ENCODE measurements at places on chromosomes 7 and 10.

- DNase-seq: no peak
These were observed 120.9 kb upstream of the NAMPT start for GRCh38 chr7:106405697-106406141.

DNA sequence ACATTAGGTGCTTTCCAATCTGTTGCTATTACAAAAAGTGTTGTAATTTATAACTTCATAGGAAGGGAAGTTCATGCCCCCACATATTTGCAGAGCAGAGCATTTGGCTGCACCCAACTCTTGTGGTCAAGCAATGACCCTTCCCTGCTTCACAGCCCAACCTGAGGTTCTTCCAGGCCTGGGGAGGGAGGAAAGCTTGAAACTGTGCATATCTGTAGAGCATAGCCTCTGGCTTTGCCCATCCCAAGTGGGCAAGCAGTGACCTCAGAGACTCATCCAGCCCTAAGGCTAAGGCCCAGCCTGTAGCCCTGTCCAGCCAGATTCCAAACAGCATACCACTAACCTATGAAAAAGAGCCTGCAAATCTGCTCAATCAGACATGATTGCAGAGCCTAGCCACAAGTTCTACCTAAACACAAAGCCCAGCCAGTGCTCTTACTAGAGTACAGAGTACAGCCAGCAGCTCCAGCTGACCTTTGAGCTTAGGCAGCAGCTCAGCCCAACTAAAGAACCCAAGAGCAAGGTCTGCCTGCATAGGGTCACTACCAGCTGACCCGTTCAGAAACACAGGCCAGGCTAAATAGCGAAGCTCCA lies 14.4 kb upstream of the GSTK1 start:
- no peak for DNase-seq

GRCh38 chr7:42100156-42100508 lies 136.9 kb downstream of the GLI3 start:
- DNase-seq: no peak

DNA sequence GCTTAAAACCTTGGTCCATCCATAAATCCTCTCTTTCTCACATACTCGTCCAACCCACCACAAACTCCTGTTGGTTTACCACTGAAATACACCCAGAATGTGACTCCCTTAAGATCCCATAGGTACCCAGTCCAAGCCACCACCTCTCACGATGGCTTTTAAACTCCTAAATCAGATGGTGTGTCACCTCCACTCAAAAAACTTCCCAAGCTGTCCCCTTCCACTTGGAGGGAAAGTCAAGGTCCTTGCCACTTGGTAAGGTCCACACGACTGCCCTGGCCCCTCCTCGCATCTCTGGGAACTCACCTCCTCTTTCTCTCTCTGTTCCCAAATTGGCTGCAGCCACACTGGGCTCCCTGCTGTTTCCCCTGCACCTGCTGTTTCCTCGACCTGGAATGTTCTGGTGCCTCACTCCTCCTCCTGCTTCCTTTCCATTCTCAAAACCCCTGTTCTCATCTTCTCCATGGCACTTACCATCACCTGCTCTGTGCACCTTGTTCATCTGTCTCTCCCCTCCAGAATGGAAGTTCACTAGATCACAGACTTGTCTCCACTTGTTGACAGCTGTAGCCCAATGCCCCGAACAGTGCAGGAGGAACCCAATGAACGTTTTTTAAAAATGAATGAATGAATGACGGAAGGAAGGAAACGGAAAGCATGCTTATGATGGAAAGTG lies 23.0 kb downstream of the ZFAND2A start:
- DNase-seq: no peak

DNA sequence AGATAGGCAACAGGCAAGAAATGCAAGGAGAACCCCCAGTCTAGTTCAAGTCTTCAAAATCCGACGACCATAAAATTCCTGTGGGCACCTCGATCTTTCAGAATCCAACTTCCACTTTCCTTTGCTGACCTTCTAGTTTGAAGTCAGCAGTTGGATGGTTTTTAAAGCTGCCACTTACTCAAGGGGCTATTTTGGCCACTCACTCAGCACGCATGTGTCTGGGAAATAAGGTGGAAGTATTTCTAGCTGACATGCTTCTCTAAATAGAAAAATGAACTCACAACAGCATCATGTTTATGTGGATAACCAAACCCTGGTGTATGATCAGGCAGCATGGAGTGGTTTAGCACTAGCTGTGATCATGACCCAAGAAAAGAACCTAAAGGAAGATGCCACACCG lies at the start of gene NRAP:
TSS of gene NRAP (minus strand) at position 134 of the 400 bp plus-strand sequence. CDS start 159 bp downstream, outside the sequence.
- DNase-seq: no peak

- no peak for DNase-seq
These were observed 7.6 kb downstream of the BPGM start for GRCh38 chr7:134654104-134654775.

DNA sequence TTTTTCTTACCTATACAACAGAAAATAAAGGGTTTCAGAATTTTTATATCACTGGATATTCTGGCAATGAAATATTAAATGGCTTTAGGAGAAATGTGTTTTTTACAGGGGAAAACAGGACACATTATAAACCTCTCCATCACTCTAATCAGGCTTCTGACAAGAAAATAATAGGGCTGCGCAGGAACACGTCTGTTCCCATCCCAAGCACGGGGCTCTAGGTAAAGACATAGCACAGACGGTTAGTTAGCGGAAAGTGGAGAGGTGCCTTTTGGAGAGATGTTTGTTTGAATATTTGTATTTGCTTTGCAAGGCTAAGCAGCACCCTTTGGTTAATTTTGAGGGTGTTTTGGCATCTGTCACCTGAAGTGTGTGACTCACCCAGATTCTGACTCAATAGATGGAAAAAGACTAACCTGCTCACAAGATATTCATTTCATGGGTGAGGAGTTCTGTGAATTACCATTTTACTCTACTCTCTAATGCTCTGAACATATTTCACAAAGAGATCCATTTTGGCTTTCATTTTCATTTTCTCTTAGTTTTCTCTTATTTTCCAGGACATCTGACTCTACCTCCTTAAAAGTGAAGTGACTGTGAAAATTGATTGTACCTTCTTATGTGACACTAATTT lies 174.5 kb upstream of the AKR1E2 start:
- DNase-seq: no peak

GRCh38 chr10:63759335-63759734 lies 238.1 kb downstream of the REEP3 start:
- no peak for DNase-seq

GRCh38 chr7:30660331-30661255 lies 21.7 kb downstream of the CRHR2 start:
- DNase-seq: peak; percentile 92

DNA sequence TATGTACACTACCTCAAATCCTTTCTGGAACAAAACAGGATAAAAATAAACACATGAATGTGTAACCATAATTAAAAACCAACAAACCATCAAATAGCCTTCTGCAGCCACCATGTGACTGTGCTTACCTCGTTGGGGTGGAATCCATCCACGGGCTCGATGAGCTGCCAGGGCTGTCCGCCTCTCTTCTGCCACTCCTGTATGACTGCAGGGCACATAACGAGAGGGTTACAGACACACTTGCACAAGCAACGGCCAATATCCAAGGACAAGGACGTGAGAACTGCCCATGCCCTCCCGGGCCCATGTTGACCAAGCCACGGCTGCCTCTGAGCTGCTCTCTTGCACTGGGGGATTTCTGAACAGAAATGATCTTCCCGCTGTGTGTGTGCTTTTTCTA lies 132.2 kb downstream of the ANLN start:
- DNase-seq: no peak

- peak; percentile 68 for DNase-seq
These were observed 26.2 kb downstream of the TBATA start for GRCh38 chr10:70758757-70759514.

All from NCI-H1694 treated with DMSO at 0.1 percent for 48 hours (cell line).